Stimulated activated CD4-positive, alpha-beta T cell treated with anti-CD3 and anti-CD28 coated beads, Interleukin-2, amount 100 ng/mL, for 24 hours (primary cell): ENCODE measurements at places on chromosomes 7 and 10.

DNA sequence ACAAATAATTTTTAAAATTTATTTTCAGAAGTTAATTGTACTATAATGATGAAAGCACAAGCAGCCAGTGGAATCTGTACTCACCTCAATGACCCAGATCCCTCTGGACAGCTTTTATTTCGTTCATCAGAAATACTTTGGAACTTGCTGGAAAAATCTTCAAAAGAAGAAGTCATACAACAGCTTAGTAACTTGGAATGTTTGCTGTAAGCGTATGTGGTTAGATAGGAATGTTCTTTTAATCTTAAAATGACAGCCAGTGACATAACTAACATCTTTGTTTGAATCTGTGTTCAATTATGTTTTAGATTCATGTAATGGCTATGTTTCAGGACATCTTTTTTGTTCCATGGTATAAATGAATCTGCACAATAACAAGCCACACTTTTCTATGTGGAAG, 26.8 kb downstream of the CFAP69 start:
- no peak for DNase-seq

DNA sequence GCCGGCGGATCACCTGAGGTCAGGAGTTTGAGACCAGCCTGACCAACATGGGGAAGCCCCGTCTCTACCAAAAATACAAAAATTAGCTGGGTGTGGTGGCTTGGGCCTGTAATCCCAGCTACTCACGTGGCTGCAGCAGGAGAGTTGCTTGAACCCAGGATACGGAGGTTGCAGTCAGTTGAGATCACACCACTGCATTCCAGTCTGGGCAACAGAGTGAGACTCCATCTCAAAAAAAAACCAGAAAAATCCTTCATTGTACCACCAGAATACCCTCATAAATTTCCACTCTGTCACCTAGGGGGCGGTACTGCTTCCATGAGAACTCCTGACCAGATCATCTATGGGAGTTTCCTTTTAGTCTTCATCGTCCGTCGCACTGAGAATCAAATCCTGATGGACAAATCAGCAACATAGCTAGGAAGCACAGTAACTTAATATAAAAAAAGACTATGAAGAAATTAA, 225.8 kb upstream of the KLF14 start:
- peak; percentile 70 for DNase-seq

- DNase-seq: peak; percentile 58
Measured at GRCh38 chr10:6151087-6151977, 51.4 kb upstream of the PFKFB3 start.

DNA sequence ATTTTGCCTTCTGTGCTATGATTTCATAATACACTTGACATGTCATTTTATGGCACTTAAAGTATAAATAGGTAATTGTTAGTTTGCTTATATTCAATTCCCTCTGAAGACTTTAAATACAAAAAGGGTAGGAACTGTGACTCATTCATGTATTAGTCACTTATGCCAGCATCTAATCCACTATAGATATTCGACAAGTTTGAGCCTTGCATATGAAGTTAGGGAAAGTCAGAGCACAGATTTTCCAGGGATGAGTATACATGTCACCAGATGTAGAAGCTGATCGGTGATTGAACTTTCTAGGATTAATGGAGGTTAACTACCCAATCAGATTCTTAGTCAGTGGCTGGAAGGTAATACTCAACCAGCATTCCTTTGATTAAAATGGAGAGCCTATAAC, 1321.5 kb downstream of the XPNPEP1 start:
- DNase-seq: no peak

GRCh38 chr10:63094405-63094804, 38.7 kb upstream of the NRBF2 start:
- DNase-seq: no peak

- DNase-seq: no peak
Measured at GRCh38 chr7:121428855-121429489, 32.9 kb upstream of the FAM3C start.

DNA sequence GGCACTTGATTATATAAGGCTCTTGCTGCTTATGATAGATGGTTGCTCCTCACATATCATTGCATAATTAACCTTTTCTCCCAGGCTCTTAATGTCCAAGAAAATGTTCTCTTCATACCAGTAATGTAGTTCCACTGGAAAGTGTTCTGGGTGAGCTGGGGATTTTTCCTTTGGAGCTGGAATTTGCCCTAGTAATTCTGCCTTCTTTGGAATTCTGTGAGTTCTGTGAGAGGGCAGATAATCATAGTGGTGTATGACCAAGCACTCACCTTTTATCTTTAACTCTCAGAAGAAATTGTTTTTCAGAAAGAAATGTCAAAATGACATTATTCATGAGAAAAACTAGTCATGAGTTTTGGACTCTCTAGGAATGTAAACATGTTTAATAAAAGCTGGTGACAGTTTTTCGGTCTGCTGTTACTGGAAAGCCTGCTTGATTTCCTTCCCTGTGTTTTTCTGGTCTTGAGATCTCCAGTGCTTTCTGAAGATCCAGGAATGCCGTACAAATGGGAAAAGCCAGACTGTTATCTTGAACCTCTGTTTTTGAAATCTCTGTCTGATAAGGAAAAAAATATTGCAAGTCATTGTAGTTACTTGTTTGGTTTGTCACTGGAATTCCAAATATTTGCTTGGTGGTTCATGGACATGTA, 148.3 kb upstream of the PRPS1L1 start:
- DNase-seq: no peak

DNA sequence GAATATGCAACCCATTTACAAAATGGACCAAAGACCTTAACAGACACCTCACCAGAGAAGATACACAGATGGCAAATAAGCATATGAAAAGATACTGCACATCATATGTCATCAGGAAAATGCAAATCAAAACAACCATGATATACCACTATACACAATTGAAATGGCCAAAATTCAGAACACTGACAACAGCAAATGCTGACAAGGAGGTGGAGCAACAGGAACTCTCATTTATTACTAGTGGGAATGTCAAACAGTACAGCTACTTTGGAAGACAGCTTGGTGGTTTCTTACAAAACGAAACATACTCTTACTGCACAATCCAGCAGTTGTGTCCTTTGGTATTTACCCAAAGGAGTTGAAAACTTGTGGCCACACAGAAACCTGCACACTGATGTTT, 50.0 kb upstream of the PCGF5 start:
- DNase-seq: no peak

DNA sequence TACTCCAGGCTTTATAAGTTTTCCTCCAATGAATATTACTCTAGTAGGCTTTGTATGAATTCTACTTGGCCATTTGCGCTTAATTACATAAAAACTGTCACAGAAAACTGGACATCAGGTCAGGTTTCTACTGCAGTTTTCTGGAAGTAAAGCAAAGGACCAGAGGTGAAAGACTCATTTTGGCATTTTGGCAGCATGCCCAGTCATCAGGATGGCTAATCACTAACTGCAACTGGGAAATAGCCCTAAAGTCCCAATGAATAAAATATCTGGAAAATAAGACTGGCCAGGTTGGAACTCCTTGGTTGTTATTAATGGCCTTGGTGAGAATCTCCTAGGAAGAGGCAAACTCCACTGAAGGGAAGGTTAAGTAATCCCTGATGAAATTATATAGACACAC, 75.5 kb downstream of the COPG2 start:
- no peak for DNase-seq

- no peak for DNase-seq
Measured at GRCh38 chr7:69166979-69167516, 431.2 kb upstream of the AUTS2 start.

DNA sequence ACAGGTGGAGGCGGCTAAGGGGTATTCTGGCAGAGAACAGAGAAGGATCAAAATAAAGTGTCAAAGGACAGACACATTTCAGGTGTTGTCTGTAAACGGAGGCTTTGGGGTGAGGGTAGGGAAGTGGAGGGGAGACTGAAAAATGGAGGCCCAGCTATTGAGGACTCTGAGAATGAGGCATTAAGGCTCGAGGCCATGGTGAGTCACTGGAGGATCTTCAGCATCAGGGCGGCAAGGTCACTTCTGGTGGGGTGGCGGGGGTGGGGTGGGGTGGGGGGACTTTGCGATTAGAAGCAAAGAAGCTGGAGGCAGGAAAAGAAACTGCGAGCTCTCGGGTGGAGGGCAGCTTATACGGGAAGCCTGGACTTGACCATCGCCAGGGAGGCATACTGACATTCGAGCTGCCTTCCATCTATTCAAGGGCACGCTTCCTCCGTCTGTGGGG, 58.4 kb upstream of the PCGF5 start:
- DNase-seq: peak; percentile 33

GRCh38 chr7:129556607-129557133, 54.3 kb downstream of the SMKR1 start:
- DNase-seq: no peak

- no peak for DNase-seq
Measured at GRCh38 chr7:41415471-41416207, 287.3 kb downstream of the INHBA start.

GRCh38 chr10:23368816-23369640, 24.4 kb upstream of the C10orf67 start:
- DNase-seq: no peak

DNA sequence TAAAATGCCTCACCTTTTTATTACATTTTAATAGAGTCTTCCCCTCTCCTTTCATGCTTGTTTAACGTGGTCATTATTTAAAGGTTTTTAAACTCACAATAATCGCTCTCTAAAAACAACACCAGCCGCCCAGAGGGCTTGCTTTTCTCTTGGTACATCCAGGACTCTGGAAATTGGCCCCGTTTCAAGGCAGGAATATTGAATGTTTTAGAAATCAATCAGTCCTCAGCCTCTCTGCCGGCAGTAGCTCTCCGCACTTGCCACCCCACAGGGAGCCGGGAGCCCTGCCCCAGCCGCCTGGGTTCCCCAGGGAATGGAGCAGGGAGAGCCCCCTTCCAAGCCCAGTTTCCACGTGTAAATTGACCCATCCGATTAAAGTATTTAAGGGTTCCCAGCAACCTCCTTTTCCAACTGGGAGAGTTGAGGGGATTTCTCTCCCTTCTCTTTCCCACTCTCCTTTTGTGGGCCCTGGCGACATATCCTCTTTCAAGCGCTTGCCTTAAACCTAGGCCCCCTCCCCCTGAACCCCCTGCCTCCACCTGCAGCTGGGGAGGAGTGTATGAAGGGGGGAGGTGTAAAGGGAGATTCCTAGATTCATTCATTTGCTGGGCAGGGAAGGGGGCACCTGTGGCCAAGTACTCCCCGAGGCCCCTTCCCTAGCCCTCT, 1.9 kb downstream of the FGF8 start:
- no peak for DNase-seq

DNA sequence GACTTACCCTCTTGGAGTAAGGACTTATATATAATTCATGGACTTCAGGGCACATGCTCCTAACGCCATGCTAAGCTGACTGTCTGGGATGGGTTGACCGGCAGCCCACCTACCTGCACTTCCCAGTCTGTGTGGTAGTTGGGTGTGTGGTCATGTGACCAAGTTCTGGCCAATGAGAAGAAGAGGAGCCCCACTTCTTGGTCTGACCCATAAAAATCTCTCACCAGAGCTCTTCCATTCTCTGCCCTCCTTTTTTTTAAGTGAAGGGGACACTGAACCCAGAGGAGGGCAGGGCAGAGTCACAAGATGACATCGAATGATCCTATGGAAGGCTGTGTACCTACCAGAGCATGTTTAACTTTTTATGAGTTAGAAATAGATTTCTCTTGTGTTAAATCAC, 370.1 kb downstream of the FRMD4A start:
- no peak for DNase-seq

DNA sequence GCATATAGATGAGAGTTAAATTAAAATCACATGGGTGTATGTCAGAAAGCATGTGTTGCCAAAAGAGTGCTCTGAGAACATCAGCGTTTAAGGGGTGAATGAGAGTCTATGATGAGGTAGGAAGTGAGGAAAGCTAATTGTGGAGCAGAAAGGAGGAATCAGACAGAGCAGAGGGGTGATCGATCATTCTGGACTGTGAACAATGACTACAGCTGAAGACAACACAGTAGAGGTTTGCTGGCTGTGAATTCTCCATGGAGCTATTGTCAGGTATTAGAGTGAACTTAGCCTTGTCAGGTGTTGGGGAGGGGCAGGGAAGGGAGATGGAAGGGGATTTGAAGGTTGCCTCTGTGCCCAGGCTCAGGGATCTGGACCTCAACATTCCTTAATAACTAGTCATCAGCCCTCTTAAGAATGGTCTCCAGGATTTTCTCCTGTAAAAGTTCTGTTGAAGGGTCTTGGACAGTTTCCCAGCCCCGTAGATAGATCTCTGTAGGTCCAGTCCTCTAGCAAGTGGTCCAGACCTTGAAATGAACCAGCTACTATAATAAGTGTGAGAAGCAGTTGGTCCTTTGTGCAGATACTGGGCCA, 57.1 kb downstream of the KIF5B start:
- DNase-seq: no peak

DNA sequence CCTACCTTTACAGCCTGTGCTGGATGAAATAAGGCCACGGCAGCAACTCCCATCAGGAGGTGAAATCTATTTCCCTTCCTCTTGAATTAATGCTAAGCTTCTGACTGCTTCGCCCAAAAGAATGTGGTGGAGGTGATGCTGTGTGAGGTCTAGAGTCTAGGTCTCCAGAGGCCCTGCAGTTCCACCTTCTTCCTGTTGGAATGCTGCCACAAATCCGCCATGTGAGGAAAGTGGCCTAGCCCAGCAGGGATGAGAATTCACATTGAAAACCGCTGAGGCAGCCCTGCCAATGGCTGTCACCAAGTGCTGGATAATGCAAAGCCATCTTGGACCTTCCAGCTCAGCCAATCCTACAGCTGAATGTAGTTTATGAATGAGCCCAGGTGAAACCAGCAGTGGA, 28.0 kb downstream of the RHOBTB1 start:
- no peak for DNase-seq

GRCh38 chr10:8273749-8274148, 219.3 kb downstream of the GATA3 start:
- no peak for DNase-seq

DNA sequence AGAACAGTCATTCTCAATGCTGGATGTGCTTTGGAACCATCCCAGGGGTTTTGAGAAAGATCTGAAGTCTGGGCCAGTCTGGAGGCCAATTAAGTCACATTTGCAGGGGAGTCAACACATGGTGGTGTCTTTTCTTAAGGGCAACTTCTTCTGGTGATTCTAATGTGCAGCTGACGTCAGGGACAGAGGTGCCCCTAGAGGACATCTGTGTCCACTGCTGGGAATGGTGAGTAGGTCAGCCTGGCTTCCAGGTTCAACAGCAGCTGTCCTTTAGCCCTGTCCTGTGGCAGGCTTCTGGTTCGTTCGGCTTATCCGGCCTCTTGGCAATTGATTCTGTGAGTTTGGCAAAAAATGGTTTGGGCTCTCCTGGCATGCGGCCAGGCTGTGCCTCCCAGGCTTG, 269.7 kb upstream of the HABP2 start:
- DNase-seq: no peak
